Activated CD4-positive, alpha-beta T cell treated with anti-CD3 and anti-CD28 coated beads, Interleukin-2, amount 50 U/mL, for 24 hours (primary cell): ENCODE measurements at places on chromosomes 12 and 14.
A peak's percentile ranks its signal among the peaks of the same experiment; 100 is the strongest.

GRCh38 chr12:94416613-94417012 is 43.1 kb downstream of the CEP83 start:
- no peak for DNase-seq

DNA sequence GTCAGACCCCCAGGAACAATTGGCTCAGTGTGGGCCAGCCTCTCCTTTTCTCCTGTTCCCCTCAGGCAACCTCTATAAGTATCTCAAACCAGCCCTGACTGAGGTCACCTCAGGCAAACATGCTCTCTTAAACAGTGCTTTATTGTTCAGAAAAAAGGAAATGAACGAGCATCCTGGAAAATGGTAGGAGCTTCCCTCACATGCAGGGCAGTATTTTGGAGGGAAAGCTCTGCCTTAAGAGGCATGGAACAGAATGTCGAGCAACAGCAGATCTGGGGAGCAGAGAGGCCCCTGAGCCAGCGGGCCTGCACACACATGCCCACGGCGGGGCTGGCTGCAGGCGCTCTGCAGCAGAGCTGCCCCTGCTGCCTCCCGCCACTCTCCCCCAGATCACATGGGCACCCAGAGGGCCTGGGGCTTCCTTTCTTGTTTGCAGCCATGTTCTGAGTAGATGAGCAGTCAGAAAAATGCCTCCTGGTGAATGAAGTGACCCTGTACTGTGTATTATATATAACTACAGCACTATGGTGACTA is 42.0 kb downstream of the MOK start:
- DNase-seq: no peak

- DNase-seq: no peak
These were observed 9.7 kb downstream of the NAP1L1 start for GRCh38 chr12:76074701-76075336.

GRCh38 chr12:96701856-96702255 is 205.2 kb upstream of the NEDD1 start:
- no peak for DNase-seq

- no peak for DNase-seq
These were observed 242.8 kb downstream of the ATP23 start for GRCh38 chr12:58184212-58184611.

GRCh38 chr12:10998204-10998603 is at the start of gene TAS2R20:
TSS of gene TAS2R20 (minus strand) at chr12:10998304. CDS start at chr12:10997875, 429 bp downstream.
- DNase-seq: no peak

DNA sequence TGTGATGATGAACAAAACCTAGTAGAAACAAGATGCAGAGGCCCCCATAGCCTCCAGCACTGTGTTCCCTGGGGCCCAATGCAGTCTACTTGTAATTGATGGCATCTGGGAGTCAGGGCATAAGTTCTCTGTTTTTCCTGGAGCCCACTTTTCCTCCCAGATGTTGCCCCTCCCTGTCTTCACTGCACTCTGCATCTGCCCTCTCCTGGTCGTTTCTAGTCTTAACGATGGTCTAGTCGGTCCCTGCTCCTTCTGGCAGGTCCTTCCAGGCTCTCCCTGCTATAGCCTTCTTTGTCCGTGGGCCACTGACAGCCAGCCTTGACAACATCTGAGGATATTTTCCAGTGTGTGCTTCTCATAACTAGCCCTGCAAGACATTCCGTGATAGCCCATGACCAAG is 208.3 kb downstream of the GXYLT1 start:
- DNase-seq: no peak

GRCh38 chr12:41234692-41235091 is 46.6 kb downstream of the PDZRN4 start:
- no peak for DNase-seq

DNA sequence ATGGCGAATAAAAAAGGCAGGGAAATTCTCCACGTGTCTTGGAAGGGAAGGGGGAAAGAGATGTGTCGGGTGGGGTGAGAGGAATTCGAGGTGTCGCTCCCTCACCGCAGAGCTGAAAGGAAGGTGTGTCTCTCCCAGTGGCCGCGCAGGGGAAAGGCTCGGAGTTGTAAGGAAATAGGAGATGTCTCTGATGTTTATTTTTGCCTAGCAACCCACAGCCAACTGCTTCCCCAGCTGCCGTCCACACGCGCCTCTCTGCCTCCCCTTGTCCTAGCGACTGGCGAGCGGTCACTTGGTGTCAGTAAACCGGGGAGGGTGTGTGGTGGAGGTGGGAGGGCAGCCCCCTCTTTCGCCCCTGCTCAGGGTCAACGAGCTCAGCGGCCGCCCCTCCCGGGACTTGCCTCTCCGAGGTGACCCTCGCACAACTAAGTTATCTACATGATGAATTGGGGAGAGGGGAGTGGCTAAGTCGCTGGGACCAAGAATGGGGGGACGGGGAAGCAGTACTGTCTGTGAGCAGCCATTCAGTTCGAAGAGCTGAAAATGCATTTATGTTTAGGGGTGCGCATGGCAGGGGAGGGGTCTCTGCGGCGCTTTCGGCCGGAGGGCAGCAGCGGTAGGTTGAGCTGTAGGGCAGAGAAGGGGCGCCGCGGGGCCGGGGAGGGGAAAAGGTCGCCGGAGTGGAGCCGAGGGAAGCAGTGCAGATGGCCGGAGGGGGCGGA is 585 bp upstream of the DYRK2 start:
- no peak for DNase-seq

DNA sequence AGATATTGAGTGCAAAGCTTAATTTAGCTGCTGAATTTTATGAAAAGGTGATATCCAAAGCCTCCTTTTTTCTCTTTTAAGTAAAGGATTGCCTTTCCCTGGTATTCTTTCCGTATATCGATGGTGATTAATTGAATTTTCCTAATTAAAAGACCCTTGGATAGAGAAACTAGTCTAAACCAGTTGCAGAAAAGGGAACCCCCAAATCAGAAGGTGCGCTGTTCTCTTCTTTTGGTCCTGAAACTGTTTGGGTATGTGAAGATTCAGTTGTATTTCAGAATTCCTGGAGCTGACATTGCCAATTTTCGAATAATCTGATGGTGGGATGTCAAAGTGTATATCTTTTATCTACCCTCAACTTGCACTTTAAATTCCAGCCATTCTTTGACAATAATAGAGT is 1.9 kb downstream of the GPHN start:
- no peak for DNase-seq

DNA sequence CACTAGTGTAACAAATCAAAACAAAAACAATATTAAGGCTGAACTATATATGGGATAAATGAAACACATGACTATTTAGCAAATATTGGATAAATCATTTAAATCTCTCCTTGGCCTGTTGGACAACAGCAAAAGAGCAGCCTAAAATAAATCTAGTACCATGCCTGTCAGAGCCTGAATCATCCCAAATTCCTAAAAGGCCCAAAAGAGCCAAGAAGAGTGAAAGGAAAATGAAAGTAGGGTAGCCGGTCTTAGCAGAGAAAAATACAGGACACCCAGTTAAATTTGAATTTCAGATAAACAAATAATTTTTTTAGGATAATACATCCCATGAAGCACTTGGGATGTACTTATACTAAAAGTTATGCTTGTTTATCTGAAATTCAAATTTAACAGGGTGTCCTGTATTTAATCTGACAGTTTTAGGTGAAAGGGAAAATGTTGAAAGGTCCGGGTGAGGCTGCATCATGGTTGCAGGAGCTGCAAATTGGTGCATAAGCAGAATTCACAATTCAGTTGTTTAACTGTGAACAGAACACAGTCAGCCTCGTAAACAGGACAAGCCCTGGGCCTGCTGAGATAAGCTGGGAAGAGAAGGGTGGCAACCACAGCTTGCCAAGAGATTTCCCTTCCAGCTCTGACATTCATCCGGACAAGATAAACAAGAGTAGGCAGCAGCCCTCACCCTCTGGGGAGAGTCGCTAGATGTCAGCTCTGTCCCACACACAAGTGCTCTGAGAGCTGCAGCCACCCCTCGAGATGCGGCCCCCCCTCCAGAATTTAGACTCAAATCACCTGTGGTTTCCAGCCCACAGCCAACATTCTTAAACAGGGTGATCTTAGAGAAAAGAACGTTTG is 30.3 kb downstream of the DMAC2L start:
- DNase-seq: peak; percentile 17

DNA sequence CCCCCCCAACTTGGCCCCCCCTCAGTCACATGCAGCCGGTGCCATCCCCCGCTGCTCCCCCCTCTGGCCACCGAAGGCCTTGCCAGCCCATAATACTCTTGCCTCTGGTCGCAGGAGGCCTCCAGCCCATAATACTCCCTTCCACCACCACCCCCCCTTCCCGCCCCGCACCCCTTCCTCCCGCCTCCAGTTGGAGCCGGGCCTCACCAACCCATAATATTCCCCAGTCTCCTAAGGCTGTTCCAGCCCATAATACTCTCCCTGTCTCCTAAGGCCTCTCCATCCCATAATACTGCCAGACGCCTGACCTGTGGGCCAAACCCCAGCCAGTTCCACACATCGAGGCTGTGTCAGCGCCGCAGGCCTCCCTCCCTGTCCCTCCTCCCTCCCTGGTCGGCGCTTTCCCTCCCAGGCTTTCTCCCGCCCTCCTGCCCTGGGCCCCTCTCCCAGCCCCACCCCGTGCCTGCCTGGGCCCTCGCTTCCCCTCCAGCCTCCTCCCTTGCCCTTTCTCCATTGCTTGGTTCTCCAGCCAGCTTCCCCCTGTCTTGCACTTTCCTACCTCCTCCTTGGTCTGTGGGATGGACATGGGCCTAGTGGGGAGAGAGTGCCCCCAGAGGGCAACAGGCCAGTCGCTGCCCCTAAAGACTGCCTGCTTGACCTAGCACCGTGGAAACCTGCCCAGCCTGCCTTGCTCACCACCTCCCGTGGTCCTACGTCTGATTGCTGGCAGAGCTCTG is 6.8 kb upstream of the CHD4 start:
- DNase-seq: no peak

GRCh38 chr12:18421867-18422266 is 160.5 kb downstream of the PIK3C2G start:
- DNase-seq: no peak

GRCh38 chr12:117033382-117034221 is 65.6 kb downstream of the TESC start:
- no peak for DNase-seq

GRCh38 chr12:84857525-84858208 is 54.9 kb downstream of the SLC6A15 start:
- no peak for DNase-seq

DNA sequence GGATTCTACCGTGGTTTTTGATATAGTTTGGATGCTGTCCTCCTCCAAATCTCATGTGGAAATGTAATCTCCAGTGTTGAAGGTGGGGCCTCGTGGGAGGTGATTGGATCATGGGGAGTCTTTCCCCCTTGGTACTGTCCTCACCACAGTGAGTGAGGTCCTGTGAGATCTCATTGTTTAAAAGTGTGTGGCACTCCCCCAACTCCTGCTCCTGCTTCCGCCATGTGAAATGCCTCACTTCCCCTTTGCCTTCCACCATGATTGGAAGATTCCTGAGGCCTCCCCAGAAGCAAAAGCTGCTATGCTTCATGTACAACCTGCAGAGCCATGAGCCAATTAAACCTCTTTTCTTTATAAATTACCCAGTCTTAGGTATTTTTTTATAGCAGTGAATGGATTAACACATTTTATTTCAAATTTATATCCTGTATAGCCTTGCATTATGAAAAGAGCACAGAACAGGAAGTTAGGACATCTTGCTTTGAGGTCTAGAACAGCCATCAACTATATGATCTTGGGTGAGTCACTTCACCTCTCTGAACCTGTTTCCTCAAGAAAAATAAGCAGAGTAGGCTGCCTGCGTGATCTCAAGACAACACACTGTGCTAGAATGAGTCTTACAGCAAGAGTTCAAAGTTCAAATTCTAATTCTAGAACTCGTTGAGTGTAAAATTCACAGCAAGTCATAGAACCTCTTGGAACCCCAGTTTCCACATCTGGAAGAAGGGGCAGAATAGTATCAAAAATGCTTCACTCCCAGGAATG is 160.9 kb upstream of the EEA1 start:
- peak; percentile 10 for DNase-seq

GRCh38 chr14:37411079-37411735 is 183.8 kb downstream of the FOXA1 start:
- DNase-seq: no peak

GRCh38 chr14:95319312-95320077 is at the start of gene CLMN:
TSS of gene CLMN (minus strand) at chr14:95319908. CDS start at chr14:95319792, 116 bp downstream.
- DNase-seq: no peak

DNA sequence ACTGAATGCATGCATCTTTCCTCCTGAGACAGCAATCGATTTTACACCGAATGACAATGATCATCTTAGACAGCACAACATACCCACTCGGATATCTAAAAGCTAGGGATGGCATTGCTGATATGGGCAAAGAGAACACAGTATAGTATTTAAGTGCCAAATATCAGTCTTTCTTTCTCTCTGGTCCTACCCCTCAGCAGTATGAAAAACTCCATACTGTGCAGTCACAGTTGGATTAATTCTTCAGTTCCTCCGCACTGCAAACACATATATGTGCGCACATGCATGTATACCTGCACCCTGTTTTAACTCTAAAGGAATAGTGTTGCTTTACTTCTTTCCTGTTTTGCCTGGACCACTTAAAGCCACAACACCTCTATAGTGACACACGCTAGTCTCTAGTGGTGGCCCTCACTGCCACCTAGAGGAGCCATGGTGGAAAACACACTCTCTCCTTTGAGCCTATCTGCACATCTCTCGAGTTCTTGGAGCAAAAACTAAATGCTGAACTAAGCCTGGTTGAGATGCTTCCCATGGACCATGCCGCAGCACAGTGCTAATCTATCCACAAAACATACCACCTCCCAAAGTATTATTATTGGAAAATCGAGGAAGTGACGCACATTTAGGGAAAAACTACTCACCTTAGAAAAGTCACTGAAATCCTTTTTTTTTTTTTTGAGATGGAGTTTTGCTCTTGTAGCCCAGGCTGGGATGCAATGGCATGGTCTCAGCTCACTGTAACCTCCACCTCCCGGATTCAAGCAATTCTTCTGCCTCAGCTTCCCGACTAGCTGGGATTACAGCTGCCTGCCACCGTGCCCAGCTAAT is 11.9 kb downstream of the TMEM52B start:
- peak; percentile 38 for DNase-seq

DNA sequence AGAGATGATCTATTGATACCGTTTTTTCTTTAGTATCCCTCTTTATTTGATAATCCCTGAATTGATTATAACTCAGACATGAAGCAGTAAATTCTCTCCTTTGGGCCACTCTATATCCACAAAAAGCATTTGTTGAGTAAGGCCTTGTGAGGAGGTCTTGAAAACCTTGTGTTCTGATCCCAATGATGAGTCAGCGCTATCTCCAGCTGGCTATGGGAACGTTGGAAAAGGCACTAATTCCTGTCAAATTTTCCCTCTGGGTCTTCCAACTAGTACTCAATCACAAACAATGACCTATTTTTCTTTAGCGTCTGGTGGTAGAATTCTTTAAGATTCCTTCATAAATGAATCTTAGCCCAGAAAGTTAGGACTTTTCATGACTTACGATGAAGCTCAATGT is 168.4 kb upstream of the LRIG3 start:
- no peak for DNase-seq
